ENCODE measurements at places on chromosomes 4 and X.
A peak's percentile ranks its signal among the peaks of the same experiment; 100 is the strongest.

GRCh38 chrX:28189011-28189410 is 207.8 kb upstream of the DCAF8L1 start:
- no peak for DNase-seq

DNA sequence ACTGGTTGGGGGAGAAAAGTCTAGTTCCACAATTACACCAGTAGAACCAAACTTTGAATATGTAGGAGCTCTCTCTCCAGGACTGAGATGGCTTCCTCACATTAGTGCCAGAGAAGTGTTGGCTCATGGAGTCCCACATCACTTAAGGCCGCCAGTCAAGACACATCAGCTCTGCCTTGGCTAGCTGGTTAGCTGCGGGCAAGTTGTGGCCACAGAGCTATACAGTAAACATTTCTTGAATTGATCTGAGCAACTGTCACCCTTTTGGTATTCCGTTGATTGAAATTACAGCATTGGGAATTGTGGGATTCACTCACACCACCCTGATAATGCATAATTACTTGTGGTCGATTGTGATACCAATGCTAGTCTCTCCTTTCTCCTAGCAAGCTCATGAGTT is 76.2 kb downstream of the LNX1 start:
- DNase-seq, result no peak

- no peak for DNase-seq
These were observed 406.0 kb downstream of the INPP4B start for GRCh38 chr4:142440093-142440492.

DNA sequence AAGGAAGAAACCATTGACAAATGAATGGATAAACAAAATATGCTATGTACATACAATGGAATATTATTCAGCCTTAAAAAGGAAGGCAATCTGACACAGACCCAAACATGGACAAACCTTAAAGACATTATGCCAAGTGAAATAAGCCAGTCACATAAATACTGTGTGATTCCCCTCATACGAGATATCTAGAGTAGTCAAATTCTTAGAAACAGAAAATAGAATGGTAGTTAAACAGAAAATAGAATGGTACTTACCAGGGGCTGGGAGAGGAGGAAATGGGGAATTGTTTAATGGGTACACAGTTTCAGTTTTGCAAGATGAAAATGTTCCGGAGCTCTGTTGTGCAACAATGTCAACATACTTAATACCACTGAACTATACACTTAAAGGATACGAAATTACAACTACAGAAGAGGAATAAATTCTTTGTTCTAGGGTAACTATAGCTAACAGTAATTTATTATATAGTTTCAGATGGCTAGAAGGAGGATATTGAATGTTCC is 47.8 kb upstream of the DUSP21 start:
- DNase-seq, result no peak

GRCh38 chr4:86961116-86961515 is 26.3 kb downstream of the AFF1 start:
- DNase-seq, result no peak

- DNase-seq, result peak; percentile 65
These were observed 213.1 kb downstream of the UGT8 start for GRCh38 chr4:114811564-114812301.

GRCh38 chr4:10984815-10985214 is 300.2 kb upstream of the CLNK start:
- DNase-seq, result no peak

DNA sequence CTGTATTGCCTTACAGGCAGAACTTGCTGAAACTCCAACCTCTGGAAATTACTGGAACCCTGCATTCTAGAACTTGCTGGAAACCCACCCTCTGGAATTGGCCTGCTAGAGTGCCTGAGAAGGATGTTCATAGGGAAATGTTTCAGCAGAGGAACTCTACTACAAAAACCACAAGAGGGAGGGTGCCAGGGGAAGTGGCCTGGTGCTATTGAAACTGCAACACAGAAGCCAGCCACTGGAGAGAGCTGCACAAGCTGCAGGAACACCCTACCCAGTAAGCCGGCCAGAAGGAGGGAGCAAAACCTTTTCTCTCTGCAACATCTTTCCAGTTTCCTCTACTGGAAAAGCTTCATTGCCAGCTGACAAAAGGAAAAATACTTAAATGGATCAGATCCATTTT is 2.5 kb upstream of the BRWD3 start:
- DNase-seq, result no peak

DNA sequence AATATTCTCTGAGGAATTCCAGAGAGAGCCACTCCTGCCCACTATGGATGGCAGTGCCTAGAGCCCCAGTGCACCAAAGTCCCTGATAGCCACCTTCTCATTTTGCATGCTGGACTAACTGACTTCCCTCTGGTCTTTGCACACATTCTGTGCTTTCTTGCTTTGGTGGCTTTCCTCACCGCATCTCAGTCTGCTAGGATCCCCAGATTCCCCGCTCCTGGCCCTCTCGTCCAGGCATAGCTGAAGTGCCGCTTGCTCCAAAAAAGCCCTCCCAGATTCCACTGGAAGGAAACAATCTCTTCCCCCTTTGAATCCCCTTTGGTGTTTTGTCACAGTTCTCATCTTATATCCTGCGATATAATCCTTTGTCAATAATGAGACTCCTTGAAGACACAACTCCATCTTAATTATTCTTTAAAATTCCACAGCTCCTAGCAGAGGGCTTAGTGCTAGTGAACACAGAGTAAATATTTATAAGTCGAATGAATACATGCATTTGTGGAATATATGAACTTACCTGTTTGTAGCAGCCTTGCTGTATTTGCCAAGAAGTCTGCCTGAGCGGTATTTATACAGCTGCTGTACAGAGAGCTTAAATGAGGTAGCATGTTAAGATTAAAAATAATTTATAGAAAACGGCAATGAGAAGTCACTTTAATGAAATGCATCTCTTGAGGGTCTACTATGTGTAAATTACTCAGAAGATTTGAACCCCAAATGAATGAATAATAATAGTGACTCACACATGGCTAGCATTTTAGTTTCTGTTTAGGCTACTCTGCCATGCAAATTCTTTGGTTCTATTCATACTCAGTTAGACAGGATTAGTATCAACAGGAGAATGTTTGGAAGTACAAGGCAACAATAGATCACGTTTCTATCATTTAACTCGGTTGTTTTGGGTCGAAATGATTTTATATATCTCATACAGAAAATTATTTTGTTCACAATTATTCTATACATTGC is 421.9 kb upstream of the TENM3 start:
- DNase-seq, result no peak

GRCh38 chr4:13523591-13524503 is 20.5 kb downstream of the NKX3-2 start:
- DNase-seq, result no peak

DNA sequence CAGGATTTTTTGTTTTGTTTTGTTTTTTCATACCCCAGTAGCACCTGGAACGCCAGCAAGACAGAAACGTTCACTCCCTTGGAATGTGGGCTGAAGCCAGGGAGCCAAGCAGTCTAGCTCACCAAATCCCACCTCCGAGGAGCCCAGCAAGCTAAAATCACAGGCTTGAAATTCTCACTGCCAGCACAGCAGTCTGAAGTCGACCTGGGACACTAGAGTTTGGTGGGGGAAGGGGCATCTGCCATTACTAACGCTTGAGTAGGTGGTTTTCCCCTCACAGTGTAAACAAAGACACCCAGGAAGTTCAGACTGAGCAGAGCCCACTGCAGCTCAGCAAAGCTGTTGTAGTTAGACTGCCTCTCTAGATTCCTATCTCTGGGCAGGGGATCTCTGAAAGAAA is 99.6 kb upstream of the FGF16 start:
- DNase-seq, result no peak

DNA sequence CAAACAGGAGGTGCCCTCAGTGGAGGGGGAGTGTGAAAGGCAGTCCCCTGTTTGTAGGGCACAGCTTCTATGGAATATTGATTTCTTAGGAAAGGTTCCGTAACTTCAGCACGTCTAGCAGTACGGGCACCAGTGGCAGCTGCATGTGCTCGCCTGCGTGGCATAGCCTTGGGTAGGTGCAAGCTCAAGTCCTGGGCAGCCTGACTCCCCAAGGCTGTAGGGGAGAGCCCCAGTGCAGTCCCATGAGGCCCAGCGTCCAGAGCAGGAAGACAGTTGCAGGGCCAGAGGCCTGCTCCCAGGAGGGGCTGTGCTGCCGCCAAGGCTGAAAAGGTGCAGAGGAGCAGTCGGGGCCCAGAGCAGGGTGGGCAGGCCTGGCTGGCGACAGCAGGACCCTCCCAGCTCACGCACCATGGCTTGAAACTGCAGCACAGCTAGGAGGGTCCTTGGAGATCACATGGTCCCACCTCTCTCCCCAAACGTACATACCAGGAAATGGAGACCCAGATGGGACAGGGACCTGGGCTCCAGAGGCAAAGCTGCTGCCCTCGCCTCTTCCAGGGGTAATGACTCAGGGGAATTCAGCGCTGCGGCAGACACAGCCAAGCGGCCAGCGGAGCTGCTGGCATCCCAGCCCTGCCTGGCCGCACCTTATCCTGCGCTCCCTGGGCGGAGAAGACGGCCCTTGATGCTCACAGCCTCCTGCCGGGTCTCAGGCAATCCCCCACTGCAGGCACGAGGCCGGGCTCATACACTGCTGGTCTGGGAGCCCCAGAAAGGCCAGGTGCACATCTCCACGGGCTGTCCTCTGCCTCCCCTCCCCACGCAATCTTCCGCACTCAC is 6.0 kb upstream of the DUSP9 start:
- DNase-seq, result no peak

DNA sequence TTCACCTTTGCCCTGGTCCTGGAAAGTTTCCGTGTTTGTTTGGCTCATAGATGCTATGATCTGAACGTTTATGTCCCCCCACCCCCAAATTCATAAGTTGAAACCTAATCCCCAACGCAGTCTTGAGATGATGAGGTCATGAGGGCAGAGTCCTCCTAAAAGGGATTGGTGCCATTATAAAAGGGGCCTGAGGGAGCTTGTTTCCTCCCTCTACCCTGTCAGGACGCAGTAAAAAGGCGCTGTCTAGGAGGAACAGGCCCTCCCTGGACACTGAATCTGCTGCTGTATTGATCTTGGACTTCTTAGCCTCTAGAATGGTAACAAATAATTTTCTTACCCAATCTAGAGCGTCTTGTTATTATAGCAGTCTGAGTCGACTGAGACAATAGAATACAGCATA is 2190.6 kb upstream of the TENM3 start:
- no peak for DNase-seq

- no peak for DNase-seq
These were observed at the start of gene FAM149A for GRCh38 chr4:186104114-186104889. TSS of gene FAM149A (plus strand) at chr4:186104704.

DNA sequence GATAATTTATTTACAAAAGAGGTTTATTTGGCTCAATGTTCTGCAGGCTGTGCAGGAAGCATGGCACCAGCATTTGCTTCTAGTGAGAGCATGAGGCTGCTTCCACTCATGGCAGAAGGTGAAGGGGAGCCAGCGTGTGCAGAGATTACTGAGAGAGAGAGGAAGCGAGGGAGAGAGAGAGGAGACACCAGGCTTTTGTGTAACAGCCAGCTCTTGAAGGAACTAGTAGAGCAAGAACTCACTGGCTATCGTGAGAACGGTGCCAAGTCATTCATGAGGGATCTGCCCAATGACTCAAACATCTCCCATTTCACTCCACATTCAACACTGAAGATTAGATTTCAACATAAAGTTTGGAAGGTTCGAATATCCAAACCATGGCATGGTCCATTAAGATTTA is 12.7 kb downstream of the GUCY1A1 start:
- no peak for DNase-seq
